ENCODE measurements at places on chromosomes 5 and 9.

DNA sequence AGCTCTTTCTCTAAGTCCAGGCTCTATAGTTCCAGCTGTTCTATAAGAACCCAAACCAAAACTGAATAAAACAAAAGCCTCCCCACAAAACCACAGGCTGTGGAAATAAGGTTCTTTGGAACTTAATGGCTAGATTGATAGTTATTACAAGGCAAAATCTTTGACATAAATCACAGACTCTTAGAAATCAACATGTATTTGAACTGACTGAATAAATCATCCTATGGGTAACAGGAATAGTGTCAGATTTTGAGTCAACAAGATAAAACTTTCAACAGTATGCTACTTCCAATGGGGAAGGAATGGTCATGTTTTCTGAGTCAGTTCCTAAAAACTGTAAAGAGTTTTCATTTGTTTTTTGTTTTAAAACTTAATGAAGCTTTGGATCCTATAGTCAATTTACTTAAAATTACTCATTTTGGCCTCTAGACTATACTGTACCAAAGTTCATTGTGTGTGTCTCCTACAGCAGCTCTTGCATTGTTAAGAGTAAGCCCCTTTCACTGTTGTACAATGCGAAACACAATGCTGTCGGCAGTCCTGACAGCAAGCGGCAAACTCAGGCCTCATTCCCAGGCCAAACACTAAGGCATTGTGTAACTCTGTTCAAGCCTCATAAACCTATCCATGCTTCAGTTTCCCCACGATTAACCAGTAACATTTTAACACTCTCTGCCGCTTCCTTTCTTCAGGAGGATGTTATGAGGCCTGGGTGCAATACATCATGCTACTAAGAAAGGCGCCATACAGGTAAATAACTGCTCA, 134.1 kb downstream of the ARL15 start:
- DNase-seq, result no peak

DNA sequence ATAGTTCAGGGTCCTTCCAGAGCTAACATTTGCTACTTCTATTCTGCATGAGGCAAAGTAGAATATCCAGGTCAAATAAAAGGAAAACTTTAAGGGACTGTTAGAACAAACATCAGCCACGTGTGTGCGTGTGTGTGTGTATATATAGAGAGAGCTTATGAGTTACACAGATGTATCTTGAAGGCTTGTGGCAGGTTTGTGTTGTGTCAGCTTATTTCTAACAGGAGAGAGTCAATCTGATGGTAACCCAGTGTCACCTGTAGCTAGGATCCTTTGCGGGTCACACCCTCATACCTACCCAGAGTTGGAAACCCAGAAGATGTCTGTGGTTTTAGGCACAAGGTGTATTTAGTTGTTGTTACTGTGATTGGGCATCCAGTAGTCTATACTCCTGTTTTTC, 12.7 kb downstream of the POLR1E start:
- no peak for DNase-seq

GRCh38 chr5:126686451-126687126, 85.8 kb downstream of the PHAX start:
- DNase-seq, result no peak

DNA sequence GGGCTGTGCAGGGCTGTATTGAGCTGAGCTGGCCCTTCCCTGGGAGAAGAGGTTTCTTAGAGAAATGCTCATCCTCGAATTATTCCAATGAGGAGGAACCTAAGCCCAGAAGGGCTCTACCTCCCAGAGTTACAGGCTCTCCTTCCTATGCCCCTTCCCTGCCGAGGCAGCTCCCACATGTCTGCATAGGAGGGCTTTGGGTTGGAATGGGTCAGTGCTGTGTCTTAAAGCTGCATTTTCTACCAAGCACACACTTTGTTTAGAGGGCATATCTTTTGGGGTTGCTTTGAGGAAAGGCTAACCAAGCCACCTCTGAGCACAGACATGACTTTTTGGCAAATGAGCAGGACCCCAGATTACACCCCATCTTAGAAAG, 9.1 kb downstream of the NEK6 start:
- no peak for DNase-seq

GRCh38 chr9:133420392-133420827, 1.8 kb upstream of the ADAMTS13 start:
- DNase-seq, result no peak

DNA sequence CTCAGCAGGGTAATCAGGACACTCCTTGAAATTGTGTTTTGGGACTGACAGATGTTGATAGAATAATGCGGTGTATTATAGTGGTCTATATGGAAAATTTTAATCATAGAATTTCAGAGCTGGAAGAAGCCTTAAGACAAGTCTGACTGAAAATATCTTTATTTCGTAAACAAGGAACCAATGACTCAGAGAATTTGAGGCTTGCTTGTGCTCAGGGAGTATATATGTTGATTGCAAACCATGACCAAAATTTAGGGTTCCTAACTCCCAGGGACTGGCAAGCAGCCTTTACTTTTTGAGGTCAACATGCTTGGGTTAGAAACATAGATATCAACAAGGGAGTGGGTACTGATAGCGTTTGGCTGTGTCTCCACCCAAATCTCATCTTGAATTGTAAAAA, 287.2 kb downstream of the CD180 start:
- no peak for DNase-seq

GRCh38 chr5:168734620-168735300, 155.6 kb upstream of the PANK3 start:
- DNase-seq, result no peak
